T-helper 9 cell (primary cell): ENCODE measurements at places on chromosomes 12 and 14.

GRCh38 chr12:79858518-79858917 is 76.4 kb downstream of the PPP1R12A start:
- DNase-seq: no peak

DNA sequence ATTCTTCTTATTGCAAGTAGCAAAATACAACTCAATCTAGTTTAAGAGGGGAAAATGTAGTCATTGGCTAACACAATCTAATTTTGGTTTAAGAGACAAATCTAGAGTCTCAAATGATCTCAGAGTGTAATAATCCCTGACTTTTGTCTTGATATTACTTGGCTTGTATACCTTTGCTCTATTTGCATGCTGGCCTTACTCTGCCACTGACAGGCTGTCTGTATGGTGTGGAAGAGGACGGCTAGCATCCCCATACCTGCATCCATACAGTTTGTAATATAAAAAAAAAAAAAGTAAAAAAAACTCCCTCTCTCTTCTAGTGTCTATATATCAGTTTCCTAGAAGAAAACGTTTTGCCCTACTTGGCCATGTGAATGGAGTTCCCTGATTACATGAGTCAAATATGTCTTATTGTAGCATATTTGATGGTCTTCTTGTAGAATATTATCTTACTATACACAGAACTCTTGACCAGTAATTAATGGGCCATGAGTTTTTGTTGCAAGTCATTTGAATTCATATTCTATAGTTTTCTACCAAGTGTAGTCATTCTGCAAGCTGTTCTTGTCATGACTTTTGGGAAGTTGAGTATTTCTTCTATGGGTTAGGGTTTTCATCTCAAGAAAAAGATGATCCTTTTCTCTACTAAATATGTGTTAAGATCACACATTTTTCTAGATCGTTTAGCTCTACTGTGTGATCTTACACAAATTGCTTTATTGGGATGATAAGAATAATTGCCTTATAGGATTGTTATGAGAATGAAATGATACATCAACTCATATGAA is 8.2 kb downstream of the HIF1A start:
- no peak for DNase-seq

GRCh38 chr14:101350021-101350420 is 211.3 kb upstream of the DIO3 start:
- DNase-seq: no peak

- no peak for DNase-seq
These were observed 50.4 kb downstream of the ATG14 start for GRCh38 chr14:55361190-55361589.

DNA sequence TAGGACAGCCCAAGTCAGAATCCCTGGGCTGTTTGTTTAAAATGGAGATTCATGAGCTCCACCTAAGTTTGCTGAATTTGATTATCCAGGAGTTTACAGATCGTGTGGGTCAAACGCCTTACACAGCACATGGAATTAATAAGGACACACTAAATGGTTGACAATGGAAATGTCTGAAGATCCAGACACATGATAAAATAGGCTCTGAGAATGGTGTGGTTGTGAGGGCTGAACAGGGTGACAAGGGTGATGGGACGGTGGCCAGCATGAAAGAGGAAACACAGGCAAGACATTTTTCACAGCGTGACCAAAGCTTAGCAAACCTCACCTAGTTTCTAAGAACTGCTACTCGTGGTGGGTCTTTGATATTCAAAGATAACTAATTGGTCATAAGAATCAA is 12.5 kb downstream of the VWF start:
- DNase-seq: no peak

DNA sequence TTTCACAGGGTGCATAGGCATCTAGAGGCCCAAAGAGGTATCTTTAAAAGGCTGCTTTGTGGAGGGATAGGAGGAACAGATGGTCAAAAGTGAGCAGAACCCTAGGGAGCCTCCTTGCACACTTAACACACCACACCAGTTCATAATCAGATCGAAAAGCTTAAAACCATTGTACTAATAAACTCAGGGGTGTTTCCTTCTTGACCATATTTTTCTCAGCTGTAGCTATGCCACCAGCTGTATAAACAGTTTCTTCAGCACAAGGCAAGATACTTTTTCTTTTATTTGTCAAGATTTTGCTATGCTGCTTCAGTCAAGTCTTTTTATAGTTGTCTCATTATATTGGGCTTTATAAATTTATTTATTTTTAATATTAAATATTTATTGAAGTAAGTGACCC is 88.7 kb downstream of the RIC8B start:
- no peak for DNase-seq

- no peak for DNase-seq
These were observed 379.0 kb downstream of the DAD1 start for GRCh38 chr14:22210026-22210425.

- DNase-seq: no peak
These were observed 2.0 kb upstream of the PCED1B start for GRCh38 chr12:47077206-47078085.

- no peak for DNase-seq
These were observed 6.0 kb downstream of the STYX start for GRCh38 chr14:52735921-52736489.

DNA sequence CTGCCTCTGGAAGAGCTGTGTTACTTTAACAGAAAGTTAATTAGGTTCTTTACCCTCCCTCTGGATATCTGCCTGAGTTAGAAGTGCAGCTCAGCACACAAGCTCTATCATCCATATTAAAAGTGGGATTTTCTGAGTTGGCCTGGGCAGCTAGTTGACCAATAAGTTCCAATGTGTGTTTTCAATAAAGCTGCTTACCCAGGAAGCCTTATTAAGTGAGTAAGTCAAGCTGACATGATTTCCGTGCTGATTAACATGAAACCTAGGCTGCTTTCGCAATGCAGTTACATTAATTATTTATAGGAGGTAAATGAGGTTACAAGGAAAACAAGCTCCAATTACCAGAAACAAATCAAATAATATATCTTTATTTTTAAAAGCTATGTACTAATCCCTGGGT is 4.8 kb downstream of the NEUROD4 start:
- no peak for DNase-seq

DNA sequence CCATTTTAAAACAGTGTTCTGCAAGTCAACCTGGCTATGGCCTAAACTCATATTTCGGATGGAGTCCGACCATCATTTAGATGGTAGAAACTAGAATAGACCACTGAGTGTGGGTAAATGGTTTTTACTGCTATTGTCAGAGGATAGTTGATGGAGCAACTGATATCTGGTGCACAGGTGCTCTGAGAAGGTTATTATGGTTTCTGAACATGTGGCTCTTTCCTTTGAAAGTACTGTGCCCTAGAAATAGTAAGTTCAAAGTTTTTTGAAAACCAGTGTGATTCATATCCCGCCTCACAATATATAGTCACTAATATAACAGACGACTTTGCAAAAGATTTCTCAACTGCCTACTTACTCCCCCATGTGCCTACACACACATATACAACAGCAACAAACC is 64.4 kb upstream of the BTG1 start:
- DNase-seq: no peak

GRCh38 chr12:104414581-104415341 is 42.0 kb upstream of the CHST11 start:
- DNase-seq: no peak
